ENCODE measurements at places on chromosomes 7 and 10.

- DNase-seq = no peak
These were observed 65.6 kb upstream of the IGFBP3 start for GRCh38 chr7:45986355-45987298.

GRCh38 chr7:156753229-156753560 lies 112.6 kb downstream of the RNF32 start:
- no peak for DNase-seq

DNA sequence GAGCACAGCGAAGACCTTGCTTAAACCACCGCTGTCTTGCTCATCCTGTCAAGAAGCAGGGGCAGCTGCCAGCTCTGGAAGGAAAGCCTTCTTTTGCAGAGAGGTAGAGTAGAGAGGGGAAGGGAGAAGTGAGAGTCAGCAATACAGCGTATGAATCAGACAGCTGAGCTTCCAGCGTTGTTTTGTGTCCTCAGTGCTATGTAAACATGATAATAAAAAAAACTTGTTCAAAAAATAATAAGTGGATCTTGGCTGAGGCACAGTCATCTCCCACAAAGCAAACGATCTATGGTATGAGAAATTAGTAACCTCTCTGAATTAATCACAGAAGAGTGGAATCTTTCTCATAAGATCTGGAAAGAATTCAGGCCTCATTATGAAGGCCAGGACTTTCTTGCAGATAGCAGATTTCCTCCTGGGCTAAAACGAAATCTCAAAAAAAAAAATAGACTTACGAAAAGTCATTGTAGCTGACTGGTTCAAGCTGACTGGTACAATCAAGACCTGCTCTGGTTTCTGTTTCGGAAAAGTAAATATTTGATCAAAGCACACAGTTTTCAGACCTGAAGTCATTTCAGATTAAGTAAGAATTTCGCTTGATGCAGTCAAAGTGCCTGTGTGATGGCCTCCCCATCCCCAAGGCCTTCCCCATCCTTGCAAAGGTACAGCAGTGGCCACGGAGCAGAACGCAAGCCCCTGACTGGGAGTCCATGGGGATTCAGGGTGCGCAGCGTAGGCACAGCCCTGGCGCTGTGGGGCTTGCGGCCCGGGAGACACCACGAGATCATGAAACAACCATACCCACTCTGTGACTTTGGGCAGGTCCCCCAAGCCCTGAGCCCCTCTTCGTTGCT lies 29.4 kb downstream of the CHST15 start:
- peak; percentile 31 for DNase-seq

GRCh38 chr7:132580277-132580676 lies 4.0 kb upstream of the PLXNA4 start:
- DNase-seq = no peak

DNA sequence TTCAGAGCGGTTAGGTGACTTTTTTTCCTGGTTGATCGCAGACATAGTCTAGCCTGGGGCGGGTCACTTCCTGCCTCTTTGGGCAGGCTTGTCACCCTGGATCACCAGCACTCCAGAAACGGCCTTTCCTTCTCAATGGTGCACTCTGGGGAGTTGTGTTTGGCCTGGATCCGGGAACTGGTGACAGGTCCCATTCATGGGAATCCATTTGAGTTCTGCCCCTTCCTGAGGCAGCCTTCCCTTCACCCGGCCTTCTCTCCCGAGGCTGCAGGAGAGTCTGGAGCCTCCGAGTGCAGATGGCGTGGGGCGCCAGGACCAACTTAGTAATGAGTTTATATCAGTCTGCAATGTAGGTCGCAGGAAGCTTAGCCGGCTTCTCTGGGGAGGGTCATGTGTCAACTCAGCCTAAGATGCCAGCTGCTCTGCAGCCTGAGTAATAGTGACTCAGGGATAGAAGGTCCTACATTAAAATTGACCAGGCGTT lies 54.2 kb downstream of the TACR2 start:
- DNase-seq = peak; percentile 8

DNA sequence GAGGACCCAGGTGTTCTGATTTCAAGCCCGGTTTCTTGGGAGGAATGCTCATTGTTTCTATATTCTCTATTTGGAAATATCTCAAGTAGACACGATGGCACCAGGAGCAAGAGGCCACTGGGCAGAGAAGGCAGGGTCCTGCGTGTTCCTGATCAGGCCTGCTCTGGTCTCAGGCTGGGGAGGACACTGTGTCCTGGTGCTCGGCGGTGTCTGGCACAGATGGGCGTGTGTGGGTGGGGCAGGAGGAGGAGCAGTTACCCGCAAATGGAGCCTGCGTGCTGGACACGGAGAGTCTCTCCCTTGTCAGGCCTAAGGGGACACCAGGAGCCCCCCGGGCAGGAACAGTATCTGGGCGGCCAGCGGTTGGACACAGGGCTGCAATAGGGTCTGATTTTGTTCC lies 25.9 kb upstream of the GOLGA7B start:
- no peak for DNase-seq

GRCh38 chr10:111233439-111233838 lies 156.6 kb downstream of the ADRA2A start:
- DNase-seq = no peak

- no peak for DNase-seq
These were observed 4.1 kb downstream of the OR2F1 start for GRCh38 chr7:143958781-143959180.

DNA sequence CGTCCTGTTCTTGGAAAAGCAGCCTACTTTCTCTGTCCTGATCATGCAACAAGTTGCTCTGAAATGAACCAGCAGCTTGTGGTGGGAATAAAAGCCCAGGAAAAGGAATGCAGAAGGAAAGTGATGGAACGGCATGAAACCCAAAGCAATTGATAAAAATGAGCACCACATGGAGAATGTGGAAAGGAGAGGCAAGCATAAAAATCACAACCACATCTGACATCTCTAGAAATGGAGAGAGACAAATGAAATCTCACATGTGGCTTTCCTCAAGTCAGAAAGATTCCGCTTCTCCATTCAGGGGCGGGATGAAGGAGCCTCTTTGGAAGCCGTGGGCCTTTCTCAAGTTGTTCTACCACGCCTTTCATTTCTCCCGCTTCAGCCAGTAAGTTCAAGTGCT lies 631.7 kb upstream of the GALNT17 start:
- DNase-seq = no peak

DNA sequence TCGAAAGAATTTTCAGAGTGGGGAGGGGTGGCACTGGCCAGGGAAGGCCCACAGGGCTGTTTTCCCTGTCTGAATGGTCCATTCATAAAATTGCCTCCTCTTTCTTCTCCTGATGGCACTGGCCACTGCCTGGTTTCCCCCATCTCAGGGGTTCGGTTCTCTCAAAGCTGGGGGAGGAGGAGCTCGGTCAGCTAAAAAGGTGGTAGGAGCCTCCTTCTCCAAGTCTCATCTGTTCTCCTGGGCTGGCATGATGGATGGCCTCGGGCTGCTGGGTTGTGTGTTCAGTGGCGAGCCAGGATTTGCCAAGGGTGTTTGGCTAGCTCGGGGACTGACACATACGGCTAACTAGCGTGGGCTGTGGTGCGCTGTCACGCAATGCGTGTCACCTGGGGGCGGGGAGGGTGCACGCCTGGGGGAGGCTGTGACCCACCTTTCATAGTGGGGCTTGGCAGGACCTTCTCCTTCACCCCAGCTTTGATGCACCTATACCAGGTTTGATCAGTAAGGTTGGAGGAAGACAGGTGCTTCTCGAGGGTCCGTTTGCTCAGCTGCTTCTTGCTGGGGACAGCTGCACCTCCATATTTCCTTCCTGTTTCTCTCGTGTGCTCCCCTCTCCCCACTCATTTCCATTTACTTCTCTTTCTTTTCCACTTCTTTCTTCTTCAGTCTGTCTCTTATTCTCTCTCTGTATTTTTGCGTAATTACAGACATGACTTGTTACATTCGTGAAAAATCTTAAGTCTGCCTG lies 36.3 kb downstream of the RBM20 start:
- peak; percentile 64 for DNase-seq

- DNase-seq = no peak
These were observed 700.1 kb upstream of the ANKRD30A start for GRCh38 chr10:36425131-36425797.

DNA sequence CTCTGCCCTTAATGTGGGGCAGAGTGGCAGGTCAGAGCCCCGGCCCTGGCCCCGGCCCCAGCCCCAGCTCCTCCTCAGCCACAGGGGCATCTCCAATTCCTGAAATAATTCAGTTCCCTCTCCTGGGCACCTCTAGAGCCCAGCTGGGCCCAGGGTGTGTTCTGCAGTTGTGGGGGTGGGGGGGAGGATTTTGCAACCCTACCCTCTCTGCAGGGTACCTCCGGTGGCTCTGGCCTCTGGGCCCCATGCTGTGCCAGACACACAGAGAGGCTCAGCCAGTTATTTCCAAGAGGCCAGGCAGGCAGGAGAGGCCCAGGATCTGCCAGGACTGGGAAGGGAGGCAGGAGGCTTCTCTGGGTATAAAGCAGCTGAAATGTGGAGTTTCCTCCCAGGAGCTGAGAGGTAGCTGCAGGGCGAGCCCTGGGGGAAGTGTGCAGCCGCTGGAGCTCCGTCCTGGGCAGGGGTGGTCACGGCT lies 47.9 kb downstream of the PWWP2B start:
- peak; percentile 63 for DNase-seq

- no peak for DNase-seq
These were observed 52.1 kb downstream of the WIPF3 start for GRCh38 chr7:29858191-29858951.

GRCh38 chr10:132506711-132507408 lies 30.7 kb upstream of the INPP5A start:
- no peak for DNase-seq

DNA sequence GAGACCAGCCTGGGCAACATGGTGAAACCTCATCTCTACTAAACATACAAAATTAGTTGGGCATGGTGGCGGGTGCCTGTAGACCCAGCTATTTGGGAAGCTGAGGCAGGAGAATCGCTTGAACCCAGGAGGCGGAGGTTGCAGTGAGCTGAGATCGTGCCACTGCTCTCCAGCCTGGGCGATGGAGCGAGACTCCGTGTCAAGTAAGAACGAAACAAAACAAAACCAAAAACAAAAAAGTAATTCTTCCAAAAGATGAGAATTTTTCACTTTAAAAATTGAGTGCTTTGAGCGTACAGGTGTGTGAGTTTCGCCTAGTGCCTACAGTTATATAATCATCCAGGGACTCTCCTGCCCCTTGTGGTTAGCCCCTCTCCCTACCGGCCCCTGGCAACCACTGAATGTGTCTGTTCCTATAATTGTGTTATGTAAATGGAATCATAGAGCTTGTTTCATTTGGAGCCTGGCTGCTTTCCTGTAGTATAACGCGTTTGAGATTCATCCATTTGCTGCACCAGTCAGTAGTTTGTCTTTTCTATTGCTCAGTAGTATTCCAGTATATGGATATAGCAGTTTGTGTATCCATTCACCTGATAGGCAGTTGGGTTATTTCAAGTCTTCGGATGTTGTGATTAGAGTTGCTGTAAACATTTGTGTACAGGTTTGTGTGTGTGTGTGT lies 80.0 kb downstream of the RBM33 start:
- no peak for DNase-seq

- DNase-seq = peak; percentile 71
These were observed 22.2 kb upstream of the MCM10 start for GRCh38 chr10:13139150-13139549.

DNA sequence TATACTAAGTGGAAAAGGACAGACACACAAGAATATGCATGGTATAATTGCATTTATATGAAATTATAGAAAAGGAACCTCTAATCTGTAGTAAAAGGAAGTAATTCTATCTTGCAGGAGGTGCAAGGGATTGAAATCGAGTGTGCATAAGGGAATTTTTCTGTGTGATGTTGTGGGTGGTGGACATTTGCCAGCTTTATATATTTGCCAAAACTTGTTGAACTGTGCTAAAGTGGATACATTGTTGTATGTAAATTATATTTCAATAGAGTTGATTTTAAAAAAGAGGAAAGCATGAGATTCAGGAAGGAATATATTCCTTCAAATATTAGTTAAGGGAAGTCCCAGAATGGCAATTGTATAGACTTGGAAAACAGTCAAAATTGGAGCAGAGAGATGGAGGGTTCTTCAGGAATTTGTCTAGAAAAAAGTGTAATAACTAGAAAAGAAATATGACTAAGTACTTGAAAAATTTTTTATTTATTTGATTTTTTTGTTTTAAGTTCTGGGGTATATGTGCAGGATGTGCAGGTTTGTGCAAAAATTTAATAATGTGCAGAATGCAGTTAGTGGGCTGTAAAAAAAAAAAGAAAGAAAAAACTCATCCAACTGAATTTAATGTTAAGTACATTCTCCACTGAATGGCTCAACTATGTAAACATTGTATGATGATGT lies 96.1 kb downstream of the ARL4A start:
- DNase-seq = no peak

DNA sequence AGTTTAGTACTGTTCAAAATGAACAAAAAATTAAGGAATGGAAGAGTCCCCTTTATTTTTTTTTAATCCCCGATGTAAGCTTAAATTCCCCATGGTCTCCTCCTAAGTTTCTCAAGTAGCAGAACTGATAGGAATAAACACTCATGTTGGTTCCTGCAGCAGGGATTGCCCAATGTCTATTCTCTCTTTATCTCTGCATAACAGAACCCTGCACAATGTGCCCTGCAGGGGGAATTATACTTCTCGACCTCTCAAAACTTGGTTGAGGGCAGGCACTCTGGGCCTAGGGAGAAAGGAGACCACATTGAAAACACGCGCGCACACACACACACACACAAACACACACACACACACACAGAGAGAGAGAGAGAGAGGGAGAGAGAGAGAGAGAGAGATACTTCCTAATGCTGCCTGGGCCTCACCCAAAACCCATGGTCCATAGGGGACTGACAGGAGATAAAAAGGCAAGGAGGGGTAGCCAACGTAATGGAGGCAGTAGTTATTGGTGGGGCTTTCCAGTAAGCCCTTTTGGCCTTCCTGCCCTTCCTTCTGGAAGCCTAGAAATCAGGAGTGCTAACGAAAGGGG lies 22.7 kb downstream of the JAZF1 start:
- no peak for DNase-seq

DNA sequence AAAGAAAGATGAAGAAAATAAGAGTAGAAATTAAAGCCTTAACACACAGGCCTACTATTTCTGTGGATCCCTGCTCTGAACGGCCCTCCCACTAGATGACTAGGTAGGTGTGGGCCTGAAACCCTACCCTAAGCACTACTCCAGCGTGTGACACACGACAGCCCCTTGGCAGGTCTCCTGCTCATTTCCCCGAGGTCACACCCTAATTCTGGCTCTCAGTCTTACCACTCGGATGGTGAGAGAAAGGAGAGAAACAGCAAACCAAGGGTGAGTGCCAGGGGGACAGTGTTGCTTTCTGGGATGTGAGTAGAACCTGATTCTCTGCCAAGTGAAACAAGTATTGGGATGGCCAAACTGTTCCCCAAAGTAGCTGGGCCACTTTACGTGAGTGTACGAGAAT lies 12.1 kb downstream of the GALNTL5 start:
- DNase-seq = no peak

- DNase-seq = no peak
These were observed 95.8 kb downstream of the NRP1 start for GRCh38 chr10:33238643-33239042.

- no peak for DNase-seq
These were observed 586.4 kb upstream of the SEMA3D start for GRCh38 chr7:85773116-85773728.

- DNase-seq = peak; percentile 25
These were observed 137.9 kb upstream of the MKI67 start for GRCh38 chr10:128263891-128264688.

Data from NCI-H510A treated with DMSO at 0.1 percent for 48 hours (cell line).